Right renal pelvis (tissue), 4 donors: ENCODE measurements at places on chromosomes 1 and 21. TPM values are rescaled to one million over a fixed set of nuclear protein-coding genes. Genes with fewer than 3 reads are reported as not detected.
A peak's percentile ranks its signal among the peaks of the same experiment; 100 is the strongest.

DNA sequence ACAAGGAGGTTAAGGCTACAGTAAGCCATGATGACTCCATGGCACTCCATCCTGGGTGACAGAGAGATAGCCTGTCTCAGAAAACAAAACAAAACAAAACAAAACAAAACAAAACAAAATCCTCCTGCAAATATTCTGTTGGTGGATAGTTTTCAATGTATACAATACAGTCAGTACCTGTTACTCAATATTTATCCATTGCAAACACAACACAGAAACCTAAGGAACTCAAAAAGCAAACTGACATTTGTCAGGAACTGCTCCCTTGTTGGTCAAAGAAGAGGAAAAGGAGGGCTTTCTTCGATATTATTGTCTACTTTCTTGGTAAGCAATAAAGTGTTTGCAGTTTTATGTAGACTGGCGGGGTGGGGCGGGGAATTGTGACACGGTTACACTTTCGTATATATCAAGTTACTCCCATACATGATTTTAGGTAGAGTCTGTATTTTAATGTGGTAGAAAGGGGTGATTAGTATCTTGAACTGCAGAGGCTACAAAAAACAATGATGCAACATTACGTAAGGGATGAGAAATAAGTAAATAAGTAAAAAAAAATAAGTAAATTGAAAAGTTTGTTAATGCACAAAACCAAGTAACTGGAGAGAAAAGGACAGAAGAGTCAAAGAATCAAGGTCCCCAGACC is 31.8 kb downstream of the APP start:
- no peak for DNase-seq

- DNase-seq: no peak
Measured at GRCh38 chr1:228976316-228976715, 241.0 kb downstream of the RHOU start.

DNA sequence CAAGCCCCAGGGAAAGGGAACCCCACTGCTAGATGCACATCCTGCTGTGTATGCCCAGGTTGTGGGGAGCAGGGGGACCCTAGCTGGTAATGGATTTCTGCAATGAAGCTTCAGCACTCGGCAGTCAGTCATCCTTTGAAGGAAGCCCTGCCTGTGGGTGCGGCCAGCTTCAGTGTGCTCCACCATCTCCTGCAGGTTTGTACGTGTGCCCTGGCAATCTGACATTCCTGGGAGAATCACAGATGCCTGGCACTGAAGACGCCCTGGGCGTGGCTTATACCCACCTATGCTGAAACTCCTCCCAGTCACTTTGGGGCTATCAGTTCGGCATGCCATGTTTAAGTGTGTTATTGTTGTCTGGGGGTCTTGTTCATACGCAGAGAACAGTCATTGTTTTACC is 6.8 kb downstream of the SPRR5 start:
- no peak for DNase-seq

DNA sequence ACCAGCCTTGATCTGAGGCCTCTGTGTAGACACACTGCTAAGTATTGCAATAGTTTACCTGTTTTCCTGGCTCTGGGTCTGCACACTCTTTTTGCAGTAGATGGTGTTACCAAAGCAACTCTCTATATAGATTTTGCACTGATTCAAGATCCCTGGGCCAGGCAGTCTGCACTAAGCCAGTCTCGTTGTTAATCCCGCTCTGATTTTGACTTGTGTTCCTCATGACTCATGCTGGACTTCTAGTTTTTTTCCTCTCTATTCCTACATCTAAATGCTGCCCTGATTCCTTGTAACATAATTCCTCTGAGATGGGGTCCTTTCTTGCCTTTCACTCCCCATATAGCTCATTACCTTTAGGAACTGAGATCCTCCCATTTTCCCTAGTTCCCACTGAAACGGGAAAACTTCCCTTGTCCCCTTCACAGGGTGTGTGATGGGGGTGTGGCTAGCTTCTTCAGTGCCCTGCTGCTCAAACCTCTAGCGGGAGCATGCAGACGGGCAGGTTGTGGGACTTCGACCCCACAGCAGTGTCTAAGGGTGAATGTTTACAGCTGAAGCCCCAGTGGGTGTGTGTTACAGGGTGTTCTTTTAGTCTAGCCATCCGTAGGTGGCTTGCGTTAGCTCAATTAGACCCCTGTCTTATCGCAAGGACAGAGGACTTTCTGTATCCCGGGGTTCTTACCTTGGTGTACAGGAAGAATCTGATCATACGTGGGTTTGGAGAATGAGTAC is 106.5 kb upstream of the RAB3GAP2 start:
- DNase-seq: no peak

- DNase-seq: no peak
Measured at GRCh38 chr1:196977278-196977677, at the start of gene CFHR5. CFHR5 (plus strand) TSS chr1:196977556; CDS start chr1:196977665, 109 bp downstream.

GRCh38 chr1:228782662-228783417 is 47.6 kb downstream of the RHOU start:
- no peak for DNase-seq

GRCh38 chr1:77831566-77831965 is 52.1 kb downstream of the MIGA1 start:
- DNase-seq: no peak

DNA sequence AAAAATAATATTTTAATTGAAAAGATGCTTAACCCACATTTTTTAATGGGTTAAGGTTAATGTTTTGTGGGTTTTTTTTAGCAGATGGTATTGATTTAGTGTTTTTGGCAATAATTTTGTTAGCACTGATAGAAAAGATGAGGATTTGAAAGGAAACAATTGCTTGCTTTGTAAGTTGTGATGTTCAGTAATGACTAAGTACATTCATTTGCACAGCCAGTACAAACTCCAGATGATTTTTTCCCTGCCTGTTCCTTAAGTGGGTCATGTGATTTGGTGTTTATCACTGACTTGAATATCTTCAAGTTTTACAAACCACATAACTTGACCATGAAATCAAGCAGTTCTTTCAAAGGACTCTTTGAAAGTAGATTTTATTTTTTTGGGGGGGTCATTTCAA is 15.0 kb downstream of the DISP1 start:
- no peak for DNase-seq

DNA sequence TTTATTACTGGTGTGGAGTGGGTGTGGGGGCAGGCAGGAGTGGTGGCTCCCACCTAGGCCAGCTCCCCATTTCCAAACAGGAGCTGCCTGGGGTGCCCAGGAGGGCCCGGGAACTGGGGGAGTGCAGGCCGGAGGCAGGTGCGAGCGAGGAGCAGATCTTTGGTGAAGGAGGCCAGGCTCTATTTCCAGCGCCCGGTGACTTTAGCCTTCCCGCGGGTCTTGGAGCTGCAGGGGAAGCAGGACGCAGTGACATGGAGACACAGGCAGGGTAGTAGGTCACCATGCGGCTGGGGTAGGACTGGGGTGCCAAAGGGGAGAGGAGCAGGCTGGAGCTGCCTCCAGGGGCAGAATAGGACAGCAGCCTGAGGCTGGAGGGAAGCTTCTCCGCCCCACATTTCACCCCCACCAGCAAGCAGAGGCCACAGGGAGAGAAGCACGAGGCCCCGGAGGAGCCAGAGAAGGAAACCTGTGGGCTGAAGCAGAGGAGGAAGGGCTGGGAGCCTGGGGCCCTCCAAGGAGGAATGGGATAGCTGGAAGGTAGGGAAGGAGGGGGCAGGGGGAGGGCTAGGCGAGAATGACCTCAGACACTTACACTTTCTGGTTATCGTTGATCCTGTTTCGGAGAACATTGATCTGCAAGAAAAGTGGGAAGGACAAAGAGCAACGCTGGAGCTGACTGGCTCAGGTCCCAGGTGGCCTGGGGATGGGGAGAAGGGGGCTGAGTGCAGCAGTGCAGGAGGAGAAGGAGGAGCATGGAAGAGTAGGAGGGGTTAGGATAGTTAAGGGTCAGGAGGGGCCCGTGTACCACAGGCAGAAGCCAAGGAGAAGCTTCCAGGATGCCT is 18.2 kb downstream of the TNNT2 start:
- DNase-seq: no peak

- no peak for DNase-seq
Measured at GRCh38 chr1:17309426-17310067, 1.6 kb downstream of the PADI4 start.

DNA sequence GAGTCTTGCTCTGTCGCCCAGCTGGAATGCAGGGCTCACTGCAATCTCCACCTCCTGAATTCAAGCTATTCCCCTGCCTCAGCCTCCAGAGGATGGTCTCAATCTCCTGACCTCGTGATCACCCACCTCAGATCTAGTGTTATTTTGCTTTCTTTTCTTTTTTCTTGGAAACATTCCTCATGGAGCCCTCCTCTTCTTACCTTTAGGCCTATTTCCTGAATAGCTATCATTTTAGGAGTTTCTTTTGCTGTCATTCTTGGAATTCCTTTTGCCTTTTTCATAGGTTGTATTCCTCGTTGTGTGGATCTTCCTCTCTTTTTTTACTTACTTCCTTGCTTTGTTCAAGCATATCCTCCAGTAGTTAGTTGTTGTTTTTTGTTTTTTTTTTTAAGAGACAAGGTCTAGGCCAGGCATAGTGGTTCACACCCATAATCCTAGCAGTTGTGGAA is 173.8 kb downstream of the RASAL2 start:
- no peak for DNase-seq

GRCh38 chr1:58914925-58915324 is 131.1 kb upstream of the JUN start:
- no peak for DNase-seq

- DNase-seq: no peak
Measured at GRCh38 chr1:86357796-86358195, 38.3 kb downstream of the ODF2L start.

GRCh38 chr1:231844986-231845502 is 218.5 kb downstream of the DISC1 start:
- peak; percentile 18 for DNase-seq

DNA sequence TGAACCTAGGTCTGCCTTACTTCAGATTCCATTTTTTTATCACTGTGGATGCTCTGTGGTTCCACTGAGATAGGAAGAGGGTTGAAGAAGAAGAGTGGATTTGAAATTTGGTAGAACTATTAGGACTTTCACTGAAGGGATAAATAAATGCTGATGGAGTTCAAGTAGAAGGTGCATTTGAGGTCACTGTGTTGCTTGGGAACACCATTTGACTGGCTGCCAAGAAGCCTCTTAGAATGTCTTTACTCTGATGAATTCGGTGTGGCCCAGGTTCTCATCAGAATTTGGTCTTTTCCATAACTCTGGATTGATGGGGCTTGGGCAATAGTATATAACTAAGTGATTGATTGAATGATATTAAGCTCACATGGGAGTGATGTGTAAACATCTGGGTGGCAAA is 11.9 kb downstream of the XPR1 start:
- DNase-seq: no peak

- no peak for DNase-seq
Measured at GRCh38 chr1:207890136-207890738, 20.7 kb downstream of the CD34 start.

GRCh38 chr1:36123356-36123755 is 1.7 kb downstream of the COL8A2 start:
- no peak for DNase-seq

DNA sequence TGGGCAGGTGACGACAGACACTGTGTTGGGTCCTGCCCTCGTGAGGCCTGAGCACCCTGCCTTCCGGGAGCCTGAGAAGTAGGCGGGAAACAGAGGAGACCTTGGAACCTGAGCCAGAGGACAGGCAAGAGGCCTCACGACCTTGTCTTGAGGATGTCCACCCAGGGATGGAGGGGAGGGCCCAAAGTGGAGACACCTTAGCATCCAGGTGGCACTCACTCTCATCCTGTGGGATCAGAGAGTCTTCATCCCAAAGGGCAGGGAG is 347.2 kb downstream of the NPHP4 start:
- no peak for DNase-seq

DNA sequence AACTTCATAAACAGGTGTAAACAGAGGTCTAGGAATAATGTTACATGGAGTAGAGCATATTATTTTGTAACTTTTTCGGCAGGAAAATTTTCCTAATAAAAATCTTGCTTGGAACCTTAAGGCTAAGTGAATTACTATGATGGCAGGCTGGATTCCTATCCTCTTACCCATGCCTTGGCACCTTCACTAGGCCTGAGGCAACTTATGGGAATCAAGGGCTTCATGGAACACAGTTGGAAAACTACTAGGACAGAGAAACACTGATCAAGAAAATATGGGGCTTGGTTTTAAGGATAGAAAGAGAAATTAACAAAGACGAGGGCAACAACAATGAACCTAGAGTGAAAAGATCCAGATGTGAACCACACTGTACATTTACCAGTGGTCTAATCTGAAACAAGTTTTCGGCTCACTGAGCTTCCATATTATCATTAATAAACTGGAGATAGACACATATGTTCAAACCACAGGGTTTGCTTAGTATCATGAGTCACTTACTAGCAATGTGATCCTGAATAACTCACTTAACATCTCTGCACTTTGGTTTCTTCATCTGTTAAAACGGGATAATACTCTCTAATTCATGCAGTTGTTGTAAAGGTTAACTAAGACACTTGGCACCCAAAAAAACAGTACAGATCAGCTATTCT is 68.5 kb downstream of the GPATCH2 start:
- no peak for DNase-seq

GRCh38 chr1:12143631-12144155 is 23.1 kb upstream of the TNFRSF1B start:
- no peak for DNase-seq

Gene SH2D5
- 1.2 TPM for polyA plus RNA-seq

Gene CPTP
- 14.1 TPM for polyA plus RNA-seq

Gene ACOT11
- 9.0 TPM for polyA plus RNA-seq

Gene SPRR3
- polyA plus RNA-seq: not detected

Gene LAPTM5
- polyA plus RNA-seq: 19.3 TPM

Gene ZNF695
- 3.8 TPM for polyA plus RNA-seq

Gene FAM72D
- polyA plus RNA-seq: 2.3 TPM

Gene TMEM51
- polyA plus RNA-seq: 20.2 TPM
